Retina (tissue), 1 donor: ENCODE measurements at places on chromosomes 1 and 21.

GRCh38 chr1:84668185-84668584 lies 22.1 kb downstream of the SSX2IP start:
- DNase-seq, result no peak

DNA sequence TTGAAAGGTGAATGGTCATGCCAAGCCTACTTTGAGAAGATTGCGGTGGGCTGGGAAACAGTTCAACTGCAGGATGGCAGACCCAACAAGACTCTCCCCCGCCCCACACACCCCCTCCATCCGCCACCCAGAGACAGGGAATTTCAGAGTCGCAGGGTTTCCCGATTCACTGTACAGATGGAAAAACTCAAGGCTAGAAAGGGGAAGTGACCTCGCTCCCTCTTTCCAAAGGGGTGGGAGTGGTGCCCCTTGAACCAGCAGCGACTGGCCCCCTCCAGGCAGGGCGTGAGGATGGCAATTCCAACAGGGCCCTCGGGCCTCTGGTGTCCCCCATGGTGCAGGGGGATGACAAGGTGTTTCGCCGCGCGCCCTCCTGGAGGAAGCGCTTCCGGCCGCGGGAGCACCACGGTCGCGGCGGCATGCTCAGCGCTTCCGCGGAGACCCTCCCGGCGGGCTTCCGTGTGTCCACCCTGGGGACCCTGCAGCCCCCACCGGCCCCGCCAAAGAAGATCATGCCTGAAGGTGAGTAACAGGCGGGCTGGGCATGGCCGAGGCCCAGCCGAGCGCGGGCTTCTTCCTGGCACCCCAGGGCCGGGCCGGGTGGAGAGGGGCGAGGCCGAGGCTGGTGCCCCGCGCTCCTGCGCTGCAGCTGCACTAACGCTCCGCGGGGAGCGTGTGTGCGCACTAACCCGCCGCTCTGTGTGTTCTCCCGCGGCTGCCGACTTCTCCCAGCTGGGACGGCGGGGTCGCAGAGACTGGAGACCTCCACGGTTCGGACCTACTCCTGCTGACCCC lies 10.4 kb downstream of the MYOG start:
- DNase-seq, result peak; percentile 82

- no peak for DNase-seq
Observed at GRCh38 chr1:222250376-222250775, 297.5 kb downstream of the HHIPL2 start.

GRCh38 chr1:53592521-53592982 lies 133.4 kb downstream of the DMRTB1 start:
- no peak for DNase-seq

DNA sequence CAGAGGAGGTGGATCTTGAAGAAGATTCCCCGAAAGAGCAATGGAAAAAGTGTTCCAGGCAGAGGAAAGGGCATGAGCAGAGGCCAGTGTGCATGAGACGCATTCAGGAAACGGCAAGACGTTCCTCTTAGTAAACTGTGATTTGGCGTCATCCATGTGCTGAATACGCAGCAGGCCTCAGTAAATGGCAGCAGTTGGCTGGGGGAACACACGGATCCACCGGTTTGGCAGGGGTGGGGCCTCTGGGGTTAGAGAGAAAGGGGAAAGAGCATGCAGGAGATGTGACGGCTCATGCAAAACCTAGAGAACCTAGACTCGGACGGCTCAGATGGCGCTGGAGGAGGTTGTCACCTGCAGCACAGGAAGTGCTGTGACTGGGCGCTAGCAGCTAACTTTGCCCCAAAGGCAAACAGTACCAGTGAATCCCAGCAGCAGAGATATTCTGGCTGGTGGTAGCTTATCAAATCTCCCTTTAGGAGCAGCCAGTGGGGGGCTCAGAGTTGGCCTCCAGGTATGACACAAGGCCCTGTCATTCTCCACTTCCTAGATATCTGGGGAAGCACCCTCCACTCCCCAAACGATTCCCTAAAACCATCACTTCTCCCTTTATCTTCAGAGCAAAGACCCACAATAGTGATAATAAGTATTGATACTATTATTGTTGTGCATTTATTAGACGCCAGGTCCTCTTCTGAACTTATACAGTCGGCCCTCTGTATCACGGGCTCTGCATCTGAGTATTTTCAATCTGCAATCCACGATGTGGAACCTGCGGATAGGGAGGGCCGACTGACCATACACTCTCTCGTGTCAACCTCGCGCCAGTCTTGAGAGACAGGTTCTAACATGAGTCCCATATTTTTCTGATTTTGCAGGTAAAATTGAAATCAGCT lies 7.6 kb downstream of the LAPTM5 start:
- no peak for DNase-seq

- no peak for DNase-seq
Observed at GRCh38 chr1:31521761-31522555, 54.4 kb upstream of the TINAGL1 start.

- no peak for DNase-seq
Observed at GRCh38 chr1:94989398-94989797, 62.5 kb upstream of the CNN3 start.

GRCh38 chr1:59511476-59512465 lies 214.9 kb downstream of the FGGY start:
- DNase-seq, result no peak
